CD8-positive, alpha-beta memory T cell (primary cell): ENCODE measurements at places on chromosomes 12 and 14.

GRCh38 chr14:105856676-105857219 lies 330.4 kb downstream of the TMEM121 start:
- DNase-seq, result no peak

GRCh38 chr12:45615268-45615667 lies 114.2 kb upstream of the ARID2 start:
- DNase-seq, result no peak

GRCh38 chr14:45028107-45028626 lies 55.7 kb upstream of the PRPF39 start:
- DNase-seq, result no peak

DNA sequence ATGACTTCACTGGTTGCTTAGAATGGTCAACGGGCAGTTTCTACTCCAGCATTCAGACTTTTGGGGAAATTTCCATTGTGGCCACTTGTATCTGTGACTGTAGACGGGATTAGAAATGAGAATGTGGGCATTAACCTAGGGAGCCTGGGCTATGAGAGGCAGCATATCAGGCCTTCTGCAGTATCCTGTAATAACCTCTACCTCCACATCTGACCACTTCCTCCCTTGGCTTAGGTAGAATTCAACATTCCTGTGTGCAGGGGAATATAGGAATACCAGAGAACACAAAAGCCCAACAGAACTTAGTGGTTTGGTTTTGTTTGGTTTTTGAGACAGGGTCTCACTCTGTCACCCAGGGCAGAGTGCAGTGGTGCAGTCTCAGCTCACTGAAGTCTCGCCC lies 76.4 kb upstream of the HOXC13 start:
- no peak for DNase-seq

DNA sequence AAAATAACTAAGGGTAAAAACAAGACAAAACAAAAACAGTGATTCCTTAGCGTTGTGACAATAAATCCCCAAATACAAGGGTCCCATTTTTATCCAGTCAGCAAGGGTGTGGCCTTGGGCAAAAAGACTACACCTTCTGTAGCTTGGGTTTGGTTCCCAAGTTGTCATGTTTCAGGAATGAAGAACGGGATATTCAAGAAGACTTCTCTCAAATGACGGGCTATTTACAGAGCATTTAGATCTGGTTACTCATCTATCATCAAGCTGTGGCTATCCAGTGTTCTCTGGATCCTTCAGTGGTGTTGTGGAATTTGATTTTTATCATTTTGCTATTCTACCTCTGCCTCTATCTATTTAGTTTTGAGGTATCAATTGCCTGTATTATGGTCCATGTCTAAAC lies 219.7 kb downstream of the SLC25A21 start:
- DNase-seq, result no peak

DNA sequence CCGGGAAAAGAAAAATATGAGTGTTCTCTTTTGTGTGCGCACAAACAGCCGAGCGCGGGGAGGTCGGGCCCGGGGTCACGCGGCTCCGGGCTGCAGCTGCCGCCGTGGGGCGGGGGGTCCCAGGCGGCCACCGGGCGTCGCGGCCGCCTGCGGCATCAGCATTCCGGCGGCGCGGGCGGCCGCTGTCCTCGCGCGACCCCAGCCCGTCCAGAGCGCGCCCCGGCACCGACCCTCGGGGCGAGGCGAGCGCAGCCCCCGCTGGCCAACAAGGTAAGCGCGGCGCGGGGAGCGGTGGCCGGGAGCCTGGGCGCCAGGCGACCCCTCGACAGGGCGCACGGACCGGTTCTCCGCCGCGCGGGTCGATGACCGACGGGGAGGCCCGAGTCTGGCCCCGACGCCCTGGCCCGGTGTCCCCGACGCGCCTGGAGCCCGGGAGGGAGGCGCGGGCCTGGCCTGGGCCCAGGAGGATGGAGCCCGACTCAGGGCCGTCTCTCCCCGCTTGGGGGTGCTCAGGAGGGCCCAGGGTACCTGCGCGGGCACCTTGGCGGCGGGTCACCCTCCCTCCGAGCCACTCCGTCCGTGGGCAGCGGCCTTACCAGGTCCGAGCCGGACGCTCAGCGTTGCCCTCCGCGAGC lies 103.9 kb upstream of the DIO3 start:
- no peak for DNase-seq
